ENCODE measurements at places on chromosomes 11 and 22.

- no peak for DNase-seq
These were observed 20.6 kb downstream of the ZW10 start for GRCh38 chr11:113752932-113753331.

DNA sequence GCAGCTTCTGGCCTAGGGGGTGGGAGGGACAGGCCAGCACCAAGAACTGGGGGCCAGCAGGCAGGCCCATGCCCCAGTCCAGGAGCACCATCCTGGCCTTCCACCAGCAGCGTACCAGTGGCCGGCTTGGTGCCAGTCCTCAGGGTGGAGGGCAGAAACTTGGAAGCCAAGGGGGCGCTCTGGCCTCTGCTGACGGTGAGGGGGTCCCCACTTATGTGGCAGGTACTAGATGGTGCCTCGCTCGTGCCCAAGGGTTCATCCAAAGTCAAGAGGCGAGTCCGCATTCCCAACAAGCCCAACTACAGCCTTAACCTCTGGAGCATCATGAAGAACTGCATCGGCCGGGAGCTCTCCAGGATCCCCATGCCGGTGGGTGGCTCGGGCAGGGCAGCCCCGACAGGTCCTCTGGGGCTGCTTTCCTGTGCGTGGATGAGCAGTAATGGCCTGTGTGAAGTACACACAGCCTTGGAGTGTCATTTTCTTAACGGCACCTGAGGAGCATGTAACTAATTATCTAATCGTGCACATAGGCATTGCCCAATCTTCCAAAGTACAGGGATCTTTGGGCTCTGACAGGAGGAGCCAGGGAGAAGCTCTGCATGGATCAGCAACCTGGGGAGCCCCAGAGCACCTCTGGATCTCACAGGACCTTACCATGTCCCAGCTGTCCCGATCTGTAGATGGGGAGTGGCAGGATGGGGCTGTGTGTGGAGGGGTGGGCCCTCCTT, 79.1 kb downstream of the MORC2 start:
- no peak for DNase-seq

DNA sequence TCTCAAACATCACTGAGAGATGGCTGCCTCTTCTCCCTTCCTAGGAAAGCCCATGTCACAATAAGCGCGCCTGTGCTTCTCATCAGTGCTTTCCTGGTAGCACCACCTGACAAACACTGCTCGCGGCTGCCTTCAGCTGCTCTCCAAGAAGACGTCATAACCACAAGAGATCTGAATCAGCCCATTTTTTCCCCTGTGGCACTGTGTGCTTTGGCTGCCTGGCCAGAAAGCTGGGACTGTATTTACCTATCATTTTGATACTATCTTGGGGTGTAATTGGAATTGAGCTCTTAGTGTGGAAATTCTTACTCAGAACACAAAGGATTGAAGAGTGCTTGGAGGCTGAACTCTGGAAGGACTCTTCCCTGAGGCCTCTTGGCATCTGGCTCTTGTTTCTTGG, 50.3 kb upstream of the EHF start:
- no peak for DNase-seq

- no peak for DNase-seq
These were observed 1.6 kb upstream of the TSPAN18 start for GRCh38 chr11:44725016-44725685.

DNA sequence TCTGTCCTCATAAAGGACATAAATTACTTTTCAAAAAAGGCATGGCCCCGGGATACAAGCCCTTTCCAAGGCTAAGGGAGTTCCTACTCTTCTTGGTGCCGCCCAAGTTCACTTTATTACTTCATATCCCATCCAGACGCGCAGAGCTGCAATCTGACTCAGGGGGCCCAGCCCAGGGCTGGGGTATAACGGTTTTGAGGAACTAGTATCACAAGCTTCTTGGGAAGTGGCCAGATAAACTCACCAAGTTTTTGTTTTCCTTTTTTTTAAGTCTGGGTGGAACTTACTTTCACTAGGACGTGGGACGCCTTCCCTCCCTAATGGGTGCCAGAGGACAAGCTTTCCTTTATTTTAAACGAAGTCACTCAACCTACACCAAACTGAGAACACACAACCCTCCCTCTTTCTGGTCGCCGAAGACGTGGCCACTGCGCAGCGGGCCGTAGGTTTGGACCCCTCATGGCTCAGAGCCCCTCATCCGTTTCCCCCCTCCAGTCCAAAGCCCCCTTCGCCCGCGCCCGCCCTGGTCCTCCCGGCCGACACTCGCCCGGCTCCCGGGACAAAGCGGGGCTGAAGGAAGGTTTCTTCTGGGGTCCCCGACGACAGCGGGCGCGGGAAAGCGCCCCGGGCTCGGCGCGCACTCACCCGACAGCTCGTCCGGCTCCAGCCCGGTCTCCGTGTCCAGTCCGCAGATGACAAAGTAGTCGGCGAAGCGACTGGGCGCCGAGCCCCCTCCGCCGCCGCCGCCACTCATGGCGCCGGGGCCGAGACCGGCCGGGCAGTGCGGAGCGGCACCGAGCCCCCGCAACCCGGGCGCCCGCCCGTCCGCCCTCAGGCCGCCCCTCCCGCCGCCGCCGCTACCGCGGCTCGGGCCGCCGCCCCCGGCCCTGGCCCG, 587 bp downstream of the DENND5A start:
- no peak for DNase-seq

GRCh38 chr11:76455331-76455730, 10.5 kb downstream of the EMSY start:
- DNase-seq = no peak

GRCh38 chr11:28524098-28524497, 415.9 kb downstream of the METTL15 start:
- DNase-seq = no peak

- no peak for DNase-seq
These were observed 20.5 kb downstream of the ATP6V1E1 start for GRCh38 chr22:17607891-17608521.

GRCh38 chr11:33790040-33790439, 15.7 kb upstream of the FBXO3 start:
- no peak for DNase-seq

DNA sequence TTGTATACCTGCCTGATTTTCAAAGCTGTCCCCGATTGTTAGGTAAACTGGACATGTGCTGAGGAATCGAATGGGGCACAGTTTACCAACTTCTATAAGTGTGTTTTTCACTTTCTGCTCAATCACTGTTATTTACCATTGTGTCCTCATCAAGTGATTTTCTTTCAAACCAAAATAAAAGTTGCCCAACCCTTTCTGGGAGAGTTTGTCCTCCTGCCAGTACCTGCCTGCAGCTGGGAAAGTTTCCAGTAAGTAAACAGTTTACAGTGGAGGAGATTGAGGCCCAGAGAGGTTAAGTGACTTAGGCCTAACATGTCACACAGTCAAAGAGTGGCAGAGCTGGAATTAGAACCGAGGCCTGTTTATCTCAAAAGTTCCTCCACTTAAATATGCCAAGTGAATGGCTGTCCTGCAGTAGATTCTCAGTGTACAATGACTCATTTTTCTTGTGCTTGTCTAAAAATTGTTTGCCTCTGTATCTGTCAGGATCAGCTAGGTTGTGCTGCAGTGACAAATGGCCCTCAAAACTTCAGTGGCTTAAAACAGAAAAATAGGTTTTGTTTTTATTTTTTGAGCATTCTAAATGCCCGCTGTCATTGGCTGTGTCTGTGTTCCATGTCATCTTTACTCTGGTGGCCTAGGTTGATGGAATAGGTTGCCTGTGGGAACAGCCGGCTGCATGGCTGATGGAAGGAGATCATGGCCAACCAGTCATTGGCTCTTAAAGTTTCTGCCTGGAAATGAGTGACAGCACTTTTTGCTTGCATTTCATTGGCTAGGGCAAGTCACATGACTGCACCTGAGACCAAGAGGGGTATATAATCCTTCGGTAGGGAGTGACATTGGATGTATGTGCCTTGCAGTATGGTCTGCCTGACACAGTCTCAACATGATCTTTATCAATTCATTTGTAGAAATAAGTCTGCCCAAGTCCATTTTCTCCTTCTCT, 61.8 kb upstream of the CRYBB3 start:
- DNase-seq = no peak

DNA sequence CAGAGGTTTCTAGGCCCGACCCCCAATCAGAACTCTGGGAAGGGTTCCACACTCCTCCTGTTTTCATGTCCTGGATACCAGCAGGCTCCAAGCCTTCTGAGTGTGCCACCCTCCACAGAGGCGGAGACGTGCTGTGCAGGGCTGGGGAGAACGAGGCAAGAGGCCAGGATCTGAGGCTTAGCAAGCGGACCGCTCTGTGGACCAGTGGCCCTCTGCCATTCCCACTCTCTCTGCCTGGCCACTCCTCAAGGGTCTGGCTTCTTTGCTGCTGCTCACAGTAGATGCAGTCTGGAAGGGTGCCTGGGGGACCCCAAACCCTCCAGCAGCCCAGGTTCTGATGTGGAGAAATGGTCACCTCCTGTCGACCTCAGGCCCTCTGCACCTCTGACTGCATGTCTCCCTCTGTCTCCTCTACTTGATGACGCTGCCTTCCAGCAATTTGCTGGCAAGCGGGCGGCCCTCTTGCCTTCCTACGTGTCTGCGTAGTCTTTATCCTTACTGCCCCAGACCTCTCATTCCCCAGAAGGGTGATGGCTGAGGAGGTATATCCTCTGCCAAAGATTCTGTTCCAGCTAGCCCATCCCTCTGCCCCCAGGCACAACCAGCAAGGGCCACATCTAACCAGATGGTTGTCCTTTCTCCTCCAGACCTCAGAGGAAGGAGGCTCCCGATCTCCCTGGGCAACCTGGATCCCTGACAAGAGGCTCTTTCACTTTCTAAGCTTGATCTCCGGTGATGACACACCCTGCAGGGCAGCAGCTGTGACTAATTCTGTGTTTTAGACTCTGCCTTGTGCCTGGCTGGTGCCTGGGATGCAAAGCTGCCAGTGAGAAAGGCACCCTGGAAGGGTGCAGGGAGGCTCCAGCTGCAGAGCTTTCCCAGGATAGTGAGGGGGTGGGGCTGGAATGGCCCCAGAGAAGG, 87.3 kb downstream of the NAT10 start:
- no peak for DNase-seq

DNA sequence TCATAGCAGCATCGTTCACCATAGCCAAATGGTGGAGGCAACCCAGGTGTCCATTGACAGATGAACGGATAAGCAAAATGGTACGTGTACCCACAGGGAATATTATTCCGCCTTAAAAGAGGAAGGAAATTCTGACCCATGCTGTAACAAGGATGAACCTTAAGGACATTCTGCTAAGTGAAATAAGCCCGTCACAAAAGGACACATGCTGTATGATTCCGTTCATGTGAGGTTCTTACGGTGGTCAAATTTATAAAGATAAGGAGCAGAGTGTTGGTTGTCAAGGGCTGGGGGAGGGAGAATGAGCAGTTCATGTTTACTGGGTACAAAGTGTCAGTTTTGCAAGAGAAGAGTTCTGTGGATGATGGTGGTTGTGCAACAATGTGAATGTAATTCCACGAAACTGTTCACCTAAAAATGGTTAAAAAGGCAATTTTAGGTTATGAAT, 26.3 kb downstream of the APOL1 start:
- DNase-seq = no peak

- peak; percentile 26 for DNase-seq
These were observed 14.2 kb downstream of the OR52A5 start for GRCh38 chr11:5123802-5124521.

DNA sequence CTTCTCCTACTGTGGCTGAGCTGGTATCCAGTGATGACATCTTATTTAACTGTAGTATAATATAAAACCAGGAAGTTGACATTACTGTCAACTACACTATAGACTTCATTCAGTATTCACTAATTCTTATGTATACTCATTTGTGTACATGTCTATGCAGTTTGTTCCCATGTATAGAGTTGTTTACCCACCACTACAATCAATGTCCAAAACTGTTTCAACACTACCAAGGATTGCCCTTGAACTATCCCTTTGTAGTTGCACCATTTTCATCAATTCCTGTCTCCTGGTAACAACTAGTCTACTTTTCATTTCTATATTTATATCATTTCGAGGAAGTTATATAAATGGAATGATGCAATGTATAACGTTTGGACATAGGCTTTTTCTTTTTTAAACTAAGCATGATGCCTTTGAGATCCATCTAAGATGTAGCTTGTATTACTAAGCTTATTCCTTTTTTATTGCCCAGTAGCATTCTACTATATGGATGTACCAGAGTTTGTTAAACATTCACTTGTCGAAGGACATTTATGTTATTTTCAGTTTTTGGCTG, 39.2 kb downstream of the TMEM135 start:
- no peak for DNase-seq

- DNase-seq = peak; percentile 50
These were observed at the start of gene MAPK8IP2 for GRCh38 chr22:50600538-50600937. TSS of gene MAPK8IP2 (plus strand) at chr22:50600793. CDS start at chr22:50600819, 26 bp downstream.

DNA sequence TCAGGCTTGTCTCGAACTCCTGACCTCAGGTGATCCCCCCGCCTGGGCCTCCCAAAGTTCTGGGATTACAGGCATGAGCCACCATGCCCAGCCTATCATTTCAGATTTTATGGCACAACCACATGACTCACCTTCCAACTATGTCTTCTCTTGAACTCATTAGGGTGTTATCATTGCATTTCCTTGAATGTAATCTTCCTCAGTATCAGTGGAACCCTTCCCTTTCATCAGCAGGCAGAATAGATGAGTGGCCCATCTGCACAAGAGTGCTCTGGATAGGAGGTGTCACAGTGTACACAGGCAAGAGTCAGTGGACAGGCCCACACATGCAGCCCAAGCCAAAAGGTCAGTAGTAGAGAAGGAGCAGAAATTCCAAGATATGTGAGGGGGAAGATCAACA, 29.1 kb upstream of the AQP11 start:
- DNase-seq = no peak

GRCh38 chr22:45548991-45549761, 46.5 kb downstream of the FBLN1 start:
- no peak for DNase-seq

GRCh38 chr22:49664891-49665290, 162.8 kb downstream of the BRD1 start:
- no peak for DNase-seq

GRCh38 chr11:55669376-55669775, 7.4 kb downstream of the OR4C6 start:
- DNase-seq = no peak

GRCh38 chr11:70555078-70555477, 156.7 kb downstream of the CTTN start:
- no peak for DNase-seq

DNA sequence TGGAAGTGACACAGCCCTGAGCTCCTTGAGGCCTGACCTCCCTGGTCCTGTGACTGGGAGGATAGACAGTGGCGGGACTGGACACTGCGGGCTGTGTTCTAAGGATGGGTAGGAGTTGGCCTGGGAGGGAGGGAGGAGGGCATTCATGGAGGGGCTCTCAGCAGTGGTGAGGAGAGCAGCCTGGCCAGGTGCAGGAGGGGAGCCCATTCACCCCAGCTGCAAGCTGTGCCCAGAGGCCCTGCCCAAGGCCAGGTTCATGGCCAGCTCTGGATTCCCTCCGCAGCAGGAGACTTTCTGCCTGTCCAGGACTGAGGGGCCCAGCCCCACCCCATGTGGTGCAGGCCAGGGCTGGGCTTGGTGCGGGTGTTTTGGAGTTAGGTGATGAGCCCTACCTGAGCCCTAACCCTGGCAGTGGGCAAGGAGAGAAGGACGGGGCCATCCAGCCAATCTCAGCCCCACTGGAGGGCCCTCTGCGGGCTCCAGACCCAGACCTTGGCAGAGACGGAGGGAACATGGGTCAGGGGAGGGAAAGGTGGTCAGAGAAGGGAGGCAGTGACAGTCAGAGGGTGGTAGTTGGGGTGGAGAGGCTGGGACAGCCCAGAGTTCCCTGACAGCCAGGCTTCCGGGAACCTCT, 26.8 kb downstream of the CACNA1I start:
- DNase-seq = no peak

GRCh38 chr11:111785886-111786412, 19.8 kb upstream of the PPP2R1B start:
- no peak for DNase-seq

- no peak for DNase-seq
These were observed 24.7 kb upstream of the TIMP3 start for GRCh38 chr22:32776802-32777201.

GRCh38 chr11:92572559-92572958, 347.9 kb downstream of the FAT3 start:
- DNase-seq = no peak

Data from caudate nucleus (tissue), 63 donors.